CD14-positive monocyte (primary cell): ENCODE measurements at places on chromosomes 3 and 15. TPM values are rescaled to one million over a fixed set of nuclear protein-coding genes. Genes with fewer than 3 reads are reported as not detected.

DNA sequence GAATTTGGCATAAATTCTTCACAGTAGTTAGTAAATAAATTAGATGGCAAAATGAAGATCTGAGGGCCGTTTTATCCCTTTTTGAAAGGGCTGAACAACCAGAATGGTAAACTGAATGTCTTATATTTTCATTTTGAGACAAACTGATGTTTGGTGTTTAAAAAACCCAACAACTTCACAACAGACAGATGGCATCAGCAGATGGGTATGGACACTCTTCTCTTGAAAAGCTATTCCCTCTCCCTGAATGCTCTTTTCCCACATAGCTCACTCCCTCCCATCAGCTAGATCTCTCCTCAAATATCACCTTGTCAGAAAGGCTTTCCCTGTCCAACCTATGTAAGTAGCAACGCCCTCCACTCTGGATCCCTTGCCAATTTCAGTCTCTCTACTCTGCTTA, 33.3 kb downstream of the EMC4 start:
- DNase-seq, result no peak

DNA sequence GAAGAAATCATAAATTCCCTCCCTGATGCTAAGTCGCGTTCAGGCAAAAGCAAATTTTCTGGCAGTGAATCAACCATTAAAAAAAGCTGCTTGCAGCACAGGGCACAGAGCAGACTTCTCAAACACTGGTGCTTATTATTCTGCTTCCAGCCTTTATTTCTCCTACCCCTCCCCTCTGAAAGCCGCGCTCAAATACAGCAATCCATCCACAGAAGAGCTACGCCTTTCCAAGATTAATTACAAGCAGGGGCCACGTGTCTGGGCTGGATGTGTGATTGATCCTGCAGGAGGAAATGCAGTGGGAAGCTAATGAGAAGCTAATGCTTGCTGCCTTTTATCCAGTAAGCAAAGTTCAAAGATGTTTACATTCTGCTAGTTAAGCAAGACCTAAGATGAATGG, 134.9 kb upstream of the TOPAZ1 start:
- no peak for DNase-seq

Gene MST1
- 0.28 TPM for polyA plus RNA-seq

Gene SAMD7
- not detected for polyA plus RNA-seq

Gene FYTTD1
- 73.2 TPM for polyA plus RNA-seq

DNA sequence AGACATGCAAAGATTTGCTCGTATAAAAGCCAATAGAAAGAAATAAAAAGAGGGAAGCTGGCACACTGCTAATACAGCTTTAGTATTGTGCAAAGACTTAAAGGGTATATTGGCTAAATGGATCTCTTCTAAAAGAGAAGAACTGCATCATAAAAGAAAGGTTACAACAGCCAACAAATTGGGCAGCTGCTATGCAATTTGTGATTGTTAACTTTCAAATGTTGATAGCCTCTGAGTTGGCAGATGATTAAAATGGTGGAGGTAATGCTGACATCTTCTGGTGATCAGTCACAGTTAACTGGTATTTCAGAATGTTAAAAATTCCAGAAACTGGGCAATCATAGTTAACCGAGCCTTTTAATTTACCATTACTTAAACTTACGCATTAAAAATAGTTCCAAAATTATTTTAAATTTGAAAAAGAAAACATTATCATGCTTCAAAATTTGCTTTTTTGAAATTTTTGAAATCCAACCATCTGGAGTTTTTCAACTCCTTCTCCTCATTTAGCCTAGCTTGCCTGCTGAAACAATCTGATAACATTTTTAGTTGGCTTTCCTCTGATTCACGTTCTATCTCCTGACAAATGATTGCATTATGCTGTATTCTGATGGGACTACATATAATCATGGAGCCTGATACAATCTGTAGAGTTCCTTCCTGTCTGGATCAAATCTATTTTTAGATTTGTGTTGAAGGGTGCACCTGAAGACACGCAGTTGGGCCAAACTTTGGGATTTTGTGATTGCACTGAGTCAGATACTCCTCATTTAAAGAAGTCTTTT, 144.0 kb upstream of the PDZRN3 start:
- DNase-seq, result no peak

- no peak for DNase-seq
These were observed 167.7 kb upstream of the NECTIN3 start for GRCh38 chr3:110903771-110904519.

- DNase-seq, result no peak
These were observed 295.7 kb upstream of the LMCD1 start for GRCh38 chr3:8205881-8206280.

Gene PAK6
- not detected for polyA plus RNA-seq

Gene PROK2
- 16.7 and 37.8 TPM in 2 replicates for polyA plus RNA-seq

- DNase-seq, result no peak
These were observed 82.4 kb downstream of the WWTR1 start for GRCh38 chr3:149575213-149575960.

DNA sequence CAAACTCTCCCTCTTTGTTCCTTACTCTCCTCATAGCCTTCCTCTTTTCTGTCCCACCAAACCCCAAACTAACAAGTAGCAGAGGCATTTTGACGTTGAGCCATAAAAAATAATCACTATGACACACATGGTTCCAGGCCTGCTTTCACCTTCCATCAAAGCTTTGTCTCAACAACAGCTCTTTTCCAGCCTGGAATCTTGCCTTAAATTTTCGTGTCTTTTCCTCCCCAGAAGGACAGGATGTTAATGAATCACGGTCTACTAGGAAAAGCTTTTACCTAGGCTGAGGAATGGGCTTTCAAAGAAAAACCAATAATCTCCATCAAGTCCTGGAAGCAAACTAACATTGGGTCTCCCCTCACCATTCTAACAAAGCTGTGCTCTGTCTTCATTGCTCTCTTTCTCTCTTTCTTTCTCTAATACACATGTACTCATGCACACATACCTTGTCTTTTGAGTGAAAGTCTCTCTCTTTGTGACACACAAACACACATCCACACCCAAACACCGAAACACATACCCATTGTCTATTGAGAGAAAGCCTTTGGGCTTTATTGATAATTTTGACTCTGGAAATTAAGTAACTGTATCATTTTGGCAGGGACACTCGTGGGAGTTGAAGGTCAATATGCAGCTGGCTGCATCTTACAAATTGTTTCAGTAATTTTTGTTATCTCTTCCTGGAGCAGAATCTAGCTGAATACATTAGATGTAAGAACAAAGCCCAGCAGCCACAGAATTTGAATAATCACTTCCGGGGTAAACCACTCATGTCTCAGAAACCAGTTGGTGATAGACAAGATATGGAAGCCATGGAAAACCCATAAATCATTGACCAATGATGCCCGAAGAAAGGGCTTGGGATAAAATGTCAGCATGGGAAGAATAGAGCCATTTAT, 107.4 kb upstream of the SLC4A7 start:
- DNase-seq, result no peak

DNA sequence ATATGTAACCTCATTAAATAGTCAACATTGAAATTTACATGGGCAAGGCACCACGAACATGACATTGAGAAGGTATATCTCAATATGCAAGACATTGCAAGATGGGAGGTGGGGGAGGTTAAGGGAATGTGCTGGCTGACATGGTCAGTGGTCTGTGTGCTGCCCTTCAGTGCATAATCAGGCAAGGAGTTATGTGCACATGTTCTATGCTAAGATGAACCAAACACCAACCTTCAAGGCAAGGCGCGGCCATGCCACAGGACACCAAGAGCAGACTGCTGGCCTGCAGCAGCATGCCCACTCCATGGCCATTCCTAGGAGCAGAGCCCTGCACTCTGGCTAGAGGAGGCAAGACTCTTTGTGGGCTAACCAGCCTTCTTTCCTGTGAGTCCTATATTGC, 40.9 kb upstream of the TSPAN3 start:
- no peak for DNase-seq

GRCh38 chr3:16548721-16549120, 35.2 kb upstream of the RFTN1 start:
- no peak for DNase-seq

GRCh38 chr15:77819851-77820728, 187.4 kb upstream of the LINGO1 start:
- DNase-seq, result no peak

Gene IL5RA
- not detected for polyA plus RNA-seq

DNA sequence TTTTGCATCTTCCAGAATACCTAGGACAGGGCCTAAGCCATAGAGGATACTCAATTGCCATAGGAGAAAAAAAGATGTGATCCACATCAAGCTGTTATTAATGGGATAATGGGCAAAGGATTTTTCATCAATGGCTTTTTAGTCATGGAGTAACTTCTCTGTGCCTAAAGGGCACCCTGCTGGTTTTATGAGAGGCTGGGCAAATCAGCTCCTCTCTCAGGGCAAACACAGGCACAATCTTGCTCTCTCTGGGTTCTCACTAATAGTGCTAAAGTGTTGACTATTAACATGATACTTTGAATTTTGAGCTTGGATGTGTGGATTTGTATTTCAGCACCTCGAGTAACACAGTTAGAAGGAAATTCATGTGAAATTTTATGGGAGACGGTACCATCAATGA, 67.6 kb downstream of the GHSR start:
- DNase-seq, result no peak

- DNase-seq, result no peak
These were observed 12.0 kb downstream of the SAMMSON start for GRCh38 chr3:70011582-70011981.

DNA sequence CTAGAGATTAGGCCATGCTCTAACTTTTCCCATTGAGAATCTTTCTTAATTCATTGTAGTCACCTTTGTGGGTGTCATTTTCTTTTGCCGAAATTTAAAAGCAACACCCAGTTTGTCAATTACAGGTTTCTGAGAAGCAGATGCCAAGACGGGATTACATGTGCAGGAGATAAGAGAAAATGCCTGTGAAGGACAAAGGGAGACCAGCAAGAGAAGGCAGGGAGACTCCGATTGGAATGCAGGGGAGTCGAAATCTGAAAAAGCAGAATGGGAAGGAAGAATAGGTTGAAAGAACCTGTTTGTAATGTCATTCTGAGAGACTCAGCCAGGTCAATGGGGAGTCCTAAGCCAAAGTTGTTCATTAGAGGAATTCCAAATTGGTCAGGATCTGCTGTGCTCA, 3.6 kb upstream of the DPH6 start:
- no peak for DNase-seq

GRCh38 chr15:89130201-89130600, 41.9 kb downstream of the ABHD2 start:
- DNase-seq, result peak; percentile 76

DNA sequence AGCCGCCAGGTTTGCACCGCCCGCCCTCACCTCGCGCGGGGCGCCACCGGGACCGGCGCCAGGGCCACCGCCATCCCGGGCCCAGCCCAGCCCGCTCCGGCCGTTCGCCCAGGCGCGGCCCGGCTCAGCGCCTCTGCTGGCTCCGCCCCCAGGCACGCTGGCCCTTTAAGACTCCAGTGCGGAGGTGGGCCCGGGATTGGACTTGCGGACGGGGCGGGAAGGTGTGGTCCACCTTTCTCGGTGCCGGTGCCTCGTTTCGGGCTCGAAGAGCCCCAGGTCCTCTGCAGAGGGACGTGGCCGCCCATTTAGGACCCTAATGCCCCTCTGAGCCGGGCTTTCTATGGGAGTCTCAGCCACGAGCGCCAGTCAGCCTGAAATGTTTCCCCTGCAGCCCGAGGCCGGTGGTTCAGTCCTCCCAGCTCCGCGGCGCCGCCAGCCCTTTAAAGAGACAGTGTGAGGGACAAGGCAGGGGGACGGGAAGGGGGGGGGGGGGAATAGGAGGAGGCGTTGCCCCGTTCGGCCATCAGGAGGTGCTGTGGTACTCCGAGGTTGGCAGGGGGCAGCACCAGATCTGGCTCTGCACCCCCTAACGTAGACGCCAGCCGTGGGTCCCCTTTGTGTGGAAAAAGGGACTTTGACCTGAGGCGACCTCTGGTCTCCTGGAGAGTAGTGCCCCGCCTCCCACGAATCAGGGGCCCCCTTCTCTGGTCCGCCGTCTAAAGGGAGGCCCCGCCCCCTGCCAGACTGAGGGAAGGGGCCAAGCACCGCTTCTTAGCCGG, 1.0 kb downstream of the HYAL2 start:
- DNase-seq, result peak; percentile 74

DNA sequence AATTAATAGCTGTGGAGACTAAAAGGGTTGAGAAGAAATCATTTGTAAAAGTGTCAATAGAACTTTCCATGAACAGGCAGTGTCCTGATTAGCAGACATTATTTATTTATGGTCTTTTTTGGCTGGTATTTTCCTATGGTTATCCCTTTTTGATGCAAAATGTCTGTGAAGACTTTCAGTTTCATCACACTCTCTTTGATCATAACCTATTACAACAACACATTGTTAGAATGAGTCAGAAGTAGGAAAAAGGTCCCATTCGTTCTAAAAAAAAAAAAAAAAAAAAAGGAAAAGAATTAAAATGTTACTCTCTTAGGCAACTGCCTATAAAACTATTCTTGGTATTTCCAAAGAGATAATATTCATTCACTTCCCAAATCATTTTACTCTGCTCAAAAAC, 62.1 kb downstream of the SLC49A4 start:
- peak; percentile 17 for DNase-seq

DNA sequence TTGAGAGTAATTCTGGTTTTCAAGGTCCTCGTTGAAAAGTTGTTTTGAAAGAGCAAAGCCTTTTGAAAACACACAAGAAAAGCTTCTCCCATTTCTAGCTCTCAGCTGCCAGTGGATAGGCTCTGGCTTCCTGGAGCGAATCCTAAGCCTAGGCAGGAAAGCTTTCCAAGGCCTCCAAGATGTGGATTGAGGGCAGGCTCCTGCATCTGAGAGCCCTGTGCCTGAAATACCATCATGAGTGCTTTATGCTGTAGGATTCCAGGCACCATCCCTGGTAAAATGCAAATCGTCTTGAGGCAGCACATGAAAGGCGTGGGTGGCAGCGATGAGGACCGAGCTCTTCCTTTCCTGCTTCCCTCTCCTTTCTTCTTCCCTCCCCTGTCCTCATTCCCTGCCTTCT, 60.7 kb upstream of the CORO2B start:
- DNase-seq, result no peak

GRCh38 chr3:132593947-132594323, 3.1 kb upstream of the ACKR4 start:
- peak; percentile 29 for DNase-seq

DNA sequence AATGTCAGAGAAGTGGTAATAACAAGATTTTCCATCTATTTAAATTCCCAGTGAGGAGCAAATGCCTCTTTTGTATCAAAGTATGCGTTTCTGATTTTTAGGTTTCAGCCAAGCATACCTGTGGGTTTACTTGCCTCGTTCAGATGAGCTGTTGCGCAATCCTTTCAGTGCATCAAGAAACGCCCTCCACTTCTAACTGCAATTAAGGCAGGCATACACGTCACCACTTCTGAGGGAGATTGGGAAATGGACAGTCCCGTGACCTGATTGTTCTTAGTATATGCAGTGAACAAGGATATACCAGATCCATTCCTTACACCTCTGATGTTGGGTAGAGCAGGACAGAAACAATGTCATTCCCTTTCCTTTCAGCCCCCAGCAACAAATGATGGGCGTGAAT, 219.0 kb downstream of the ITPR1 start:
- peak; percentile 87 for DNase-seq

- no peak for DNase-seq
These were observed 73.1 kb downstream of the WDR76 start for GRCh38 chr15:43899928-43900327.

- no peak for DNase-seq
These were observed 25.0 kb downstream of the PDE8A start for GRCh38 chr15:85006655-85007054.
